Endothelial cell (in vitro differentiated cells): ENCODE measurements at places on chromosomes 4 and X.

- H3K27me3 ChIP-seq, result peaks cover 1% of the 10 kb centered on the region
- H3K4me3 ChIP-seq, result no peak overlapping the region
- DNase-seq, result no peak
- no peak overlapping the region for H3K27ac ChIP-seq
- no peaks in the 10 kb centered on the region for H3K36me3 ChIP-seq
- H3K4me1 ChIP-seq, result no peaks in the 10 kb centered on the region
Observed at GRCh38 chrX:128309311-128309710, 257.1 kb upstream of the ACTRT1 start.

DNA sequence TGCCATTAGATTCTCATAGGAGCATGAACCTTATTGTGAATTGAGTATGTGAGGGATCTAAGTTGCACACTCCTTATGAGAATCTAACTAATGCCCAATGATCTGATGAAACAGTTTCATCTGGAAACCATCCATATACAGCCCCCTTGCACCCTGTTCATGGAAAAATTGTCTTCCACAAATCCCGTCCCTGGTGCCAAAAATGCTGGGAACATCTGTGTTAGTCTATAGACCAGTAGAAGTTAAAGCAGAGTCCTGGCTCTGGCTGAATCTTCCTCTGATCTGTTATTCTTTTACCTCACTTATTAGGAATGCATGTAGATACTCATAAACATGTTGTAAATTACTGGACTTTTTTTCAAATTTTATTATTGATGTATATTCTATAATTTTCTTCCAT is 29.2 kb downstream of the SULT1B1 start:
- H3K4me3 ChIP-seq, result no peak overlapping the region
- peaks cover 8% of the 10 kb centered on the region for H3K4me1 ChIP-seq
- H3K27ac ChIP-seq, result no peak overlapping the region
- H3K27me3 ChIP-seq, result peaks cover 2% of the 10 kb centered on the region
- H3K36me3 ChIP-seq, result no peaks in the 10 kb centered on the region
- DNase-seq, result no peak

DNA sequence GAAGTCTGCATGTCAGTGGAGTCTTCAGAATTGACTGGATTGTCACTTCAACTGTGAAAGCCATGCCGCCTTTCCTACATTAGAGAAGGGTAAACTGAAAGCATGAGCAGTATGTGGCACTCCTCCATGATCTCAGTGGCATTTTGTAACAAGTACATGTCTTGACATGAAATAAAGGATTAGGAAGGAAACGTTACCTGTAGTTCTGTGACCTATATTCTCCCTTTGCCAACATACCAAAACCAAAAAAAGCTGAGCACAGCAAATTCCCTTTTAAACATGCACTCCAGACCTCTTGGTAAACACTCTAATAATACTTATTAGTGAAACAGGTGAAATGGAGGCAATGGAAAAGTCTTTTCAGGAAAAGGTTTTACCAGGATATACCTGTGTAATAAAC is 344.2 kb downstream of the GRIA2 start:
- H3K4me1 ChIP-seq, result no peaks in the 10 kb centered on the region
- no peak overlapping the region for H3K4me3 ChIP-seq
- H3K27ac ChIP-seq, result no peak overlapping the region
- peaks cover 3% of the 10 kb centered on the region for H3K27me3 ChIP-seq
- no peaks in the 10 kb centered on the region for H3K36me3 ChIP-seq

DNA sequence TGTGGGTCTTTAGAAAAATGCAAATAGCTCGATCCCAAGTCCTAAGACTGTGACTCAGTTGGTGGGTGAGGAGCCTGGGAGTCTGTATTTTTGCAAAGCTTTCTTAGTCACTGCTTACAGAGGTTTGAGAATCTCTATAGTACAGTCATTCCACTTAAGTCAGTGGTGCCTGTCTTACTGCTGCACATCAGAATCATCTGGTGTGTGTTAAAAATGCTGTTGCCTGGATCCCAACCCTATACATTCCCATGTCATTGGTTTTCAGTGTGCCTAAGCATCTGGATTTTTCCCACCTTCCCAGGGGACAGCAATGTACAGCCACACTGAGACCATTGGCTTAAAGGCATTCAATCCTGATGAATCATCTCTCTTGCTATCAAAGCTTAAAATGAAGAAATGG is 21.0 kb upstream of the GEMIN8 start:
- H3K36me3 ChIP-seq, result no peaks in the 10 kb centered on the region
- H3K4me1 ChIP-seq, result no peaks in the 10 kb centered on the region
- DNase-seq, result no peak
- H3K4me3 ChIP-seq, result no peak overlapping the region
- no peak overlapping the region for H3K27ac ChIP-seq
